KG1 (cell line): ENCODE measurements at places on chromosomes 6 and 20.

- DNase-seq = no peak
Measured at GRCh38 chr6:29517728-29518440, 30.1 kb upstream of the MAS1L start.

GRCh38 chr6:162964488-162965140 is 236.8 kb downstream of the PACRG start:
- DNase-seq = no peak

DNA sequence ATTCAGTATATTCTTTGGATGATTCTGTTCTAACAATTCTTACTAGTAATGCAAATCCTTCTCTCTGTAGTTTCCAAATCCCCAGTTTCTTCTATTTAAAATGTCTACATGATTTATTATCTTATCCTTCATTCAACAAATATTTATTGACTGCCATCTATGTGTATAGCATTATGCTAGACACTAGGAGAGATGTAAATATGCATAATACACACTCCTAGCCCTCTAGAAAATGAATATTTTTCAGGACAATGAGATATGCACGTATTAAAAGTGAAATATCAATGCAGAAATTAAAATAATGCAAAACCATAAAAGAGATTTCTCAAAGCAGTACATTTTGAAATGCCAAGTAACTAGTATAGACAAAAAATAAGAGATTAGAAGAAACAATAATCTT is 293.5 kb upstream of the CNR1 start:
- DNase-seq = no peak

DNA sequence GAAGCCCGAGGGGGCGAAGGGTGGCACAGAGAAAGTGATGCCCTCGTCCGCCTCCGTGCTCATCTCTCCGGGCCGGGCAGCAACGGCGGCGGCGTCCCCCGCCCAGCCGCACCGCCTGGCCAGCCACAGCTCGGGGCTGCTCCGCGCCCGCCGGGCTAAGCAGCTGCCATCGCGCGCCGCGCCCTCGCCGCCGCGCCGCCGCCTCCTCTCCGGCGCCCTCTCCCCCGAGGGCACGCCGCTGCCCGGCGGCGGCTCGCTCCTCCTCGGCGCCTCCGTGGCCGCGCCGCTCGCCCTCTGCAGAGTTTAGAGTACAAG is 225 bp downstream of the MAP3K5 start:
- DNase-seq = no peak

GRCh38 chr20:38727607-38728190 is 3.4 kb downstream of the SLC32A1 start:
- DNase-seq = no peak

- peak; percentile 78 for DNase-seq
Measured at GRCh38 chr6:34236443-34237315, at the start of gene HMGA1. Gene HMGA1 (plus strand): TSS chr6:34236873. CDS start chr6:34240781, 3,908 bp downstream.

DNA sequence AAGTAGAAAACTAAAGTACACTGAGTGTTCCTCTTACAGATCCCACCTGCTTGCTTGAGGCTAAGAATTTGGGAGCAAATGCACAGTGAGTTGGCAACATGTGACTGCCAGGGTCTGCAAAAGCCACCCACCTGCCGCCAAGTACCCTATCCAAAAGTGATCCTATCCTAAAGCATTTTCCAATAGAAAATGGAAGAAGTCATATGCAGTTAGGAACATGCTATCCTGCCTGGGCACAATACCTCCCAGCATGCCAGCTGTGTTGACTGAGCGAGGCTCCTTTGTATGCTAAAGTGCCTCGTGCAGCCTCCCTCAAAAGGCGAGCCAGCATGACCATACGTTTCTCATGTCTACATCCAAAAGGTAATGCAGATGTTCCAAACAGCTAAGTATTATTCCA is 52.7 kb downstream of the TRAF3IP2 start:
- DNase-seq = no peak

DNA sequence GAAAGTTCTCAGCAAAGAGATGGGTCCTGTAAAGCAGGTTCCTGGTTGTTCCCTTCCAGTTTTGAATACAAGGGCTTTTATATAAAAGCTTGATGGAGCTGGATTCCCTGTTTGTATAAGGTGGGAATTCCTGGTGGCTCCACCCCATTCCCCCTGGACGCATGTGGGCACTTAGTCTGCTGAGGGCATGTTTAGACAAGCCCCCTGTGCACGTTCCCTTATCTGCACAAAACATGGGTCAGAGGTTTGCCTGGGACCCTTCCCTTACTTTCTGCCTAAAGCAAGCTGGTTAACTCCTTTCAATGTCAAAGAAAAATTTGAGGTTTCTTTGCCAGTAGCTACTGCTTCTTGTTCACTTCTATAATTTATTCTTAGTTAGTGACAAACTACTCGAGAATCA is 181.1 kb downstream of the BCKDHB start:
- DNase-seq = no peak

GRCh38 chr6:139863964-139864363 is 489.5 kb upstream of the CITED2 start:
- DNase-seq = no peak

DNA sequence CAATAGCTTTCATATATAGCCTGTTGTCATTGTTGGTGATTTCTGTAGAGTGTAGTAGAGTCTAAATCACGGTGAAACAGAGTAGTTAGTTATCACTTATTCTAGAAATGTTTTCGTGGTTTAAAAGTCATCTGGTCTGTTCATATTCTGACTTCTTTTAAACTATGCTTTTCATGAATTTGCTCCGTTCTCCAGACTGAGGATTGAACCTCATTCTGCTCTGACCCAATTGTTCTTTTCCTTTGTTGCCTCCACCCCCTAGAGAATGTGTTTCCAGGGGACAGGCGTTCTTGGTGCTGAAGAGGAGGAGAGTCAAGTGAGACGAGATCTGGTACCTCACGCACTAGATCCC is 748 bp upstream of the ZNF292 start:
- no peak for DNase-seq

DNA sequence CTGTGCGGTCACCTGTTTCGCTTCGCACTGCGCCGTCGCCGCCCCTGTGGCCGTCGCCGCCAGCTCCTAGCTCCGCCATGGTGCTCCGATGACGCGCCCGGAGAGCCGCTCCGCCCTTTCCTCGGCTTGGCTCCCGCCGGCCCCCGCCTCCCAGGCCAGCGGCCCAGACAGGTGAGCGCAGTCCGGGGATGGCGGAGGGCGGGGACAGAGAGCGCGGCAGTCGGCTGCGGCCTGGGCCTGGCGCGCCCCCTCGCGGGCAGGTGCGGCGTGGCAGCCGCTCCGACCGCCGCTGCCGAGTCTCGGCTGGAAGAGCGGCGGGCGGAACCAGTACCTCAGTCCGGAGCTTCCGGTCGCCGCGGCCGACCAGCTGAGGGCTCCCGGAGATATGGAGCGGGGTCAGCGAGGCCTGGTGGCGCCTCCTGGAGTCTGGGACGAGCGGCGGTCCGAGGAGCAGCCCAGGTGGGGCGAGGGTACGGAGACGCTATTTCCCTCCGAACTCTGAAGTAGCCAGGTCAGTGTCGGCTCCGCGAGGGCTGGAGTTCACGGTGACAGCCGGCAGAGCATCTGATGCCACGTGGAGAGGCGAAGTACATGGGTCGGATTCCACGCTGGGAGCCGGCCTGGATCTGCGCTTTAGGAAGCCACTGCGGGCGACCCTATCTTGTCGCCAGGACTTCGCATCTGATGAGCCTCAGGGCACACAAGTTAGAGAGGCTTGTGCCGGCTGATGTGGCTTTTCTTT is at the start of gene MAP7:
Gene MAP7, minus strand, starts transcription at position 93 of the 742 bp plus-strand sequence. Its CDS starts 14 bp downstream, at position 79.
- no peak for DNase-seq

DNA sequence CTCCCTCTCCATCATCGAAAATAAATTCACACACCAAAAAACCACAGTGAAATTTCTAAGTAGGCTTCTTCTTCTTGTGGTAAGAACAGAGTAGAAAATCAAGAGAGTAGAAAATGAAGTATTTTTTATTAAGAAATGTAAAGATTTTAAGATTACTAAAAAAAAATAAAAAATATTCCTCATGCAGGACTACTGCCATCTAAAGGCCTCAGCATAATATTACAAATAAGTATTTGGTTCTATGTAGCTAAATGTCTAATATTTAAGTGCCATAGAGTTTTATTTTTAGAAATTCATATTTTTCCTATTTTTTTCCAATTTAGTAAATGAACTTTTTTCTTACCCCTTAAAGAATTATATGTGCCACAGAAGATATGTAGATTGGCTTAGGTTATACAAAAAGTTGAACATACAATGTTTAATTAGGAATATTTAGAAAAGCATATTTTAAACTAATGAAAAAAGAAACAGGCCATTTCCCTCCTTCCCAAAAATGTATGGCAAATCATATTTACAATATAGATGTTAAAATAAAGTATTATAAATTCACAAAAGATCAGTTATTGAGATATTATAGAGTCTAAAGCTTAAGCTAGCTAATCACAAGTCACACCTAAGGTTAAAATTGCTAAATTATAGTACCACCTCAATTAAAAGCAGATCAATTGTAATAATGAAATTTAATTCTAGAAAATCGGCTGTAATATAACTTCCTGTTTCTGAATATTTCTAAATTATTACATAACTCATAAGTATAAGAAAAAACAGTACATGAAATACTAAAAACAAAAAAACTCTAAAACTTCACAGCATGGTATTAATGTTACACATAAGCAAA is 3.5 kb upstream of the NT5DC1 start:
- DNase-seq = no peak
